Stomach (tissue), 19 donors: ENCODE measurements at places on chromosomes 5 and 9. TPM values are rescaled to one million over a fixed set of nuclear protein-coding genes. Genes with fewer than 3 reads are reported as not detected.

PCDHB3 gene
- total RNA-seq = not detected

NTNG2 gene
- under 0.01 TPM for total RNA-seq

GRM6 gene
- total RNA-seq = not detected

ACSL6 gene
- not detected for total RNA-seq

ADAMTS19 gene
- total RNA-seq = 18.0 TPM

GABRA1 gene
- not detected for total RNA-seq

IL9 gene
- not detected for total RNA-seq

LTC4S gene
- total RNA-seq = 21.0 TPM

C9orf153 gene
- total RNA-seq = not detected

CSF1R gene
- 34.9 TPM for total RNA-seq

GAPT gene
- not detected for total RNA-seq

FGF1 gene
- total RNA-seq = not detected

ACO1 gene
- total RNA-seq = 5.8 TPM

FYB1 gene
- total RNA-seq = 3.5 TPM

KCNN2 gene
- total RNA-seq = 0.89 TPM

RPL7A gene
- 1,206 TPM for total RNA-seq

OR1Q1 gene
- total RNA-seq = not detected

HAVCR2 gene
- 7.8 TPM for total RNA-seq

B4GALT1 gene
- total RNA-seq = 25.0 TPM

TMED7 gene
- 148 TPM for total RNA-seq

SLC36A2 gene
- total RNA-seq = not detected

SH3PXD2B gene
- 35.1 TPM for total RNA-seq

PLEKHG4B gene
- not detected for total RNA-seq

SLC34A3 gene
- not detected for total RNA-seq

BHMT2 gene
- total RNA-seq = 9.9 TPM

PCDHGB4 gene
- total RNA-seq = 0.29 TPM

SLC28A3 gene
- total RNA-seq = 1.4 TPM

REEP2 gene
- not detected for total RNA-seq

PKD2L2 gene
- not detected for total RNA-seq

EGFLAM gene
- 1.4 TPM for total RNA-seq

DPYSL3 gene
- 49.8 TPM for total RNA-seq

BTNL3 gene
- not detected for total RNA-seq

ADRA1B gene
- 9.3 TPM for total RNA-seq

GRAMD2B gene
- total RNA-seq = 67.1 TPM

TLR4 gene
- 24.8 TPM for total RNA-seq

SPATA31C1 gene
- total RNA-seq = not detected

NRG2 gene
- 0.37 TPM for total RNA-seq

CTXN3 gene
- not detected for total RNA-seq

GMCL2 gene
- total RNA-seq = not detected

PCDHGA5 gene
- total RNA-seq = 2.3 TPM

FAM221B gene
- total RNA-seq = not detected

PCDHGB2 gene
- total RNA-seq = 2.5 TPM

DOK3 gene
- 2.9 TPM for total RNA-seq

MLANA gene
- not detected for total RNA-seq
